ENCODE measurements at places on chromosomes 3 and 15. TPM values are rescaled to one million over a fixed set of nuclear protein-coding genes. Genes with fewer than 3 reads are reported as not detected.
A peak's percentile ranks its signal among the peaks of the same experiment; 100 is the strongest.

- peak overlapping the region; percentile 80 for H3K4me3 ChIP-seq
- H3K4me1 ChIP-seq: peaks cover 25% of the 10 kb centered on the region
- H3K27me3 ChIP-seq: no peaks in the 10 kb centered on the region
- H3K27ac ChIP-seq: no peak overlapping the region
These were observed 740 bp upstream of the ZBTB47 start for GRCh38 chr3:42652611-42653302.

DNA sequence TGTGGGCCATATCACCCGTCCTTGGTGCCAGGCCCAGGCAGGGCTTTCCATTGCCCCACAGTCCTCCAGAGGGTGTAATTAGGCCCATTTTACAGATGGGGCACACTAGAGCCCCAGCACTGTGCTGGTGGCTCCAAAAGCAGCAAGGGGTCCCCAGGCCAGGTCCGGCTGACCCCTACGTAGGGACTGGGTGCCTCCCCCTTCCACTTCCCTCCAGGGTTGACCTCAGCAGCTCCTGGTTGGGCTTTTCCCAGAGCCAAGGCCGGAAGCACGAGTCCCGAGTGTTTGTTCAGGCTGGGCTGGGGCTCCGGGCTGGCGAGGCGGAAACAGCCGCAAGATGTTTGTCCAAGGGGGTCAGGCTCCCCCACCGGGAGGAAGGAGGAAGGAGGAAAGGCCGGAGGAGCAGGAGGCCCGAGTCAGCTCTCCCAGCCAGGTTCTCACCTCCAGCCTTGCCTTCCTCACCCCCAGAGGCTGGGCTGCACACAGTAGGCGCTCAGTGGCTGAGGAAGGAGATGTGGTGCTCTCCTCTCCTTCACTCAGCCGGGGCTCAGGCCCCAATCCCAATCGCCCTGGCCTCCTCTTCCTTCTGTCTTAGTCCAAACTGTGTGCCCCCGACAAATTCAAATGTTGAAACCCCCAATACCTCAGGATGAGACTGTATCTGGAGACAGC, 17.1 kb upstream of the PLXND1 start:
- DNase-seq: no peak
- H3K4me3 ChIP-seq: no peak overlapping the region
- no peaks in the 10 kb centered on the region for H3K36me3 ChIP-seq

Gene SQOR
- total RNA-seq: 9.1 TPM

- H3K27ac ChIP-seq: no peak overlapping the region
- H3K36me3 ChIP-seq: no peaks in the 10 kb centered on the region
- no peak for DNase-seq
- H3K4me1 ChIP-seq: no peaks in the 10 kb centered on the region
- no peaks in the 10 kb centered on the region for H3K27me3 ChIP-seq
These were observed 213.1 kb downstream of the FOXP1 start for GRCh38 chr3:71370467-71370866.

Gene AAGAB
- total RNA-seq: 36.4 TPM

DNA sequence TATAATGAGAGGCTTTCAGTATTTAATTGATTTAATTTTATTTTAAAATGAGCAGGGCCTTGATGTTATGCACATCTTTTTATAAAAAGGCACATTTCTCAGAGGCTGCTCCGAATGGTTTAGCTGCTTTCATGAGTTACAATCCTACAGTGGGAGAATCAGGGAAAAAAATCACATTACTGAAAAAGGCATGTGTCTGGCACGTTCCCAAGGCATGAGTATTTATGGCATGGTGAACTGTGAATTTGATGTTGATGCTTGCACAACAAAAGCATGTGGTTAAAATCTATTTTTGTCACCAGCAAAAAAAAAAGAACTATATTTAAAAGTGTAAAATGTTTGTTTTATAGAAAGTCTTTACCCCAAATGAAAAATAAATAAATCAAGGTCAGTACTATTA, 485.2 kb upstream of the ROBO2 start:
- H3K27ac ChIP-seq: no peak overlapping the region
- no peak overlapping the region for H3K4me3 ChIP-seq
- H3K4me1 ChIP-seq: no peaks in the 10 kb centered on the region
- H3K27me3 ChIP-seq: no peaks in the 10 kb centered on the region
- no peaks in the 10 kb centered on the region for H3K36me3 ChIP-seq

DNA sequence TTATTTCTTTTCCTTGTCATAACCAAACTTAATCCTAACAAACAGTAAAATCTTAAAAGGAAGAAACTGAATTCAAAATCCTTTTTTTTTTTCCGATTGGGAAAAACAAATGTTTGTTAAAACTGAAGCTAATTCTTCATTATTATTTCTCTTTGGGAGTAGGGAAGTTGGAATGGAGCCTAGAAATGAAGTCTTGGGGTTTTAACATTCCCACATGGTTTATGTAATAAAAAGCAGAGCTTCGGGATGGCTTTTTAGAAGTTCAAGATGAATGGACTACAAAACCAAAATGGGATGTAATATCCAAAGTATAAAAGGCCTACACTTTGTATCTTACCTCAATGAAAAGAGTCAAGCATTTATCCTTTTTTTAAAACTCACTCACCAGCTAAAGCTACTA, 189.0 kb upstream of the TMC3 start:
- no peaks in the 10 kb centered on the region for H3K4me1 ChIP-seq
- no peaks in the 10 kb centered on the region for H3K36me3 ChIP-seq
- H3K27me3 ChIP-seq: no peaks in the 10 kb centered on the region
- H3K4me3 ChIP-seq: no peak overlapping the region

DNA sequence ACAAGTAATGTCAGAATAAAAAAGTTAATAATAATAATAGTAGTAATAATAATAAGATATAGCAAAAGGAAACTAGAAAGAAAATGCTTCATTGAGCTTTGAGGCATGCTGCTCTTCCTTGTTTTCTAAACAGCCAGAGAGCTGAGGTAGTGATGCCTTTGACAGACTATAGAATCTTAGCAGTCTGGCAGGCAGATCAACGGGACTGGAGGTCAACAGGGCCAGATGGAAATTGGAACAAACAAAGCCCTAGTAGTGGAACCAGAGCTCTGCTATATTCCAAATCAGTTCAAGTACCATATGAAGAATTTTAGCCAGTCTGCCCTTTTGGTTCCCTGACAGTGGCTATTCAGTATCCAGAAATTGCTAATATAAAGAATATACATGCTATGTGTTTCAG, 278.6 kb downstream of the NLGN1 start:
- H3K27me3 ChIP-seq: no peaks in the 10 kb centered on the region
- no peaks in the 10 kb centered on the region for H3K4me1 ChIP-seq
- no peaks in the 10 kb centered on the region for H3K36me3 ChIP-seq
- H3K27ac ChIP-seq: no peak overlapping the region
- DNase-seq: no peak
- no peak overlapping the region for H3K4me3 ChIP-seq

- no peaks in the 10 kb centered on the region for H3K27me3 ChIP-seq
- H3K27ac ChIP-seq: no peak overlapping the region
- DNase-seq: peak; percentile 1
- H3K4me3 ChIP-seq: no peak overlapping the region
- H3K36me3 ChIP-seq: no peaks in the 10 kb centered on the region
These were observed 45.8 kb upstream of the SLCO2A1 start for GRCh38 chr3:134075568-134075825.

DNA sequence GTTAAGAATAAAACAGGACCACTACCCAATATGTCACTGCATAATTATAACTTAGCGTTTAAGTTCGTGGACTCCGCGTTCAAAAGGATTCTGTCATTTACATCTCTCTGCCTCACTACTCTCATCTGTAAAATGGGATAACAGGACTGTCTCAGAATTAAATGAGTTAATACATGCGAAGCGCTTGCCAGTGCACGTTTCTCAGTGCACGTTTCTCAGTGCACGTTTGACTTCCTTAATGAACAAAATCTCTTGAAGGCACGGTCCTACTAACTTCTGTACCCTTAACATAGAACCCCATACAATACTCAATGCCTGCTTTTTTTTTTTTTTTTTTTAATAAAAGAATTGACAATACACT, 499 bp downstream of the RABL3 start:
- DNase-seq: no peak
- H3K36me3 ChIP-seq: no peaks in the 10 kb centered on the region
- H3K27ac ChIP-seq: peak overlapping the region; percentile 93

GRCh38 chr15:80462836-80463512, 58.8 kb downstream of the ARNT2 start:
- no peak overlapping the region for H3K4me3 ChIP-seq
- no peaks in the 10 kb centered on the region for H3K27me3 ChIP-seq
- peaks cover 53% of the 10 kb centered on the region for H3K4me1 ChIP-seq
- no peaks in the 10 kb centered on the region for H3K36me3 ChIP-seq

Data from testis (tissue), 5 donors.